Activated CD4-positive, alpha-beta memory T cell treated with anti-CD3 and anti-CD28 coated beads, Interleukin-2, amount 10 ng/mL, durations not matched to agents 7 days and 5 days (primary cell): ENCODE measurements at places on chromosomes 7 and 10. TPM values are rescaled to one million over a fixed set of nuclear protein-coding genes. Genes with fewer than 3 reads are reported as not detected.

- no peak for DNase-seq
Measured at GRCh38 chr10:16386855-16387254, 50.0 kb upstream of the PTER start.

GRCh38 chr10:70405037-70405824 lies 1.3 kb downstream of the EIF4EBP2 start:
- peak; percentile 63 for DNase-seq

DNA sequence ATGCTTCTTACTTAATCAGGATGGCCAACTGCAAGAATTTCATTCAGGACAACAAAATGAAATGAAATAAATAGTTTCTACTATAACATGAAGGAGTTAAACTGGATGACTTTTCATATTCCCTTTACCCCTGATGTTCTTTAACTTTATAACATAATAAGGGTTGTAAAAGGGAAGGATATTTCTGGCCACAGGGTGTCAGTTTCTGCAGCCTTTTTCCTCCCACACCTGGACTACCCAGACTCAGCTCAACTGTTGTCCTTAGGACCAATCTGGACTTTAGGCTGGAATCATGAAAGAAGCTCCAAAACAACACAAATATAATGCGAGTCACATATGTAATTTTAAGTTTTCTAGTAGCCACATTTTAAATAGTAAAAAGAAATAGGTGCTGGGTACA lies 43.4 kb downstream of the PRPS1L1 start:
- DNase-seq, result no peak

DNA sequence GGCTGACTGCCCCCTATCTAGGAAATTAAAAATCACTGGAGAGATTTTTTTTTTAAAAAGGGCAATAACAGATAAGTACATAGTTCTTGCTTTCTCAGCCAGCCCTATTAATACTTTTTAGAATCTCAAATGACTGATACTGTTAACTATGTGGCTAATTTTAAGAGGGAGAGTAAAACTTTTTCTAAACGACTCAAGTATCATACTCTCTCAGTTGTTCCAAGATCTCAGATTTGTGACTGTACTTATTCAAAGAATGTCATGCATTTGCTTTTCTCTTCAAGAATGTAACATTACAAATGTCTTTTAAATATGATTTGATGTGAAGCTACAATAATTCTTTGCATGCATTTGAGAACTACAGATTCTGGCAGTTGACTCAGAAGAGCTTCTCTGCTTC lies 55.4 kb upstream of the RAB11FIP2 start:
- DNase-seq, result no peak

DNA sequence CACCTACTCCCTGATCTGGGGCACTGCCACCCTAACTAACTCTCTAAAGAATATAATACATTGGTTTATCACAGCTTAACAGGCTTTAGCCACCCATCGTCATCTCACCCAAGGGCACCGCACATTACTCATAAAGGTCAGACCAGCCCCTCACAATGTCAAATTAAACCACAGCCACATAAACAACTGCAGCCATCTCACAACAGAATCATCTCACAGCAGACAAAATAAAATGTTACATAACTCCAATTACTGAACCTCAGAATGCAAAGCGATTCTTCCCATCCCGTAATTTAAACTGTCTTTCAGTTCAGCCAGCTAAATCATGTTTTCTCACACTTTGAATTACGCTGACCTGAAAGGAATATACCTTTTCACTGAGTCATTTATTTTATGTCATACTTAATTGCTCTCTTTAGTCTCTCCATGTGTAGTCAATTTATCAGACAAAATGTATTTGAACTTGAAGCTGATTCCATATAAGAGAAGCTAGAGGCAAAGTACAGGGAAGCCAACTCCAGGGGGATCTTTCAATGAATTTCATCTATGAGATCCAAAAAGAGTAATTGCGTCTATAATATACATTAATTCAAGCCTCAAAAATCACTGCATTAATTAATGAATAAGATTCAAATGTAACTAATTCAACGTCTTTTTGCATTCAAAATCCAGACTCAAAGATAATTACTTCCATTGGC lies 96.9 kb upstream of the NEBL start:
- DNase-seq, result no peak

DNA sequence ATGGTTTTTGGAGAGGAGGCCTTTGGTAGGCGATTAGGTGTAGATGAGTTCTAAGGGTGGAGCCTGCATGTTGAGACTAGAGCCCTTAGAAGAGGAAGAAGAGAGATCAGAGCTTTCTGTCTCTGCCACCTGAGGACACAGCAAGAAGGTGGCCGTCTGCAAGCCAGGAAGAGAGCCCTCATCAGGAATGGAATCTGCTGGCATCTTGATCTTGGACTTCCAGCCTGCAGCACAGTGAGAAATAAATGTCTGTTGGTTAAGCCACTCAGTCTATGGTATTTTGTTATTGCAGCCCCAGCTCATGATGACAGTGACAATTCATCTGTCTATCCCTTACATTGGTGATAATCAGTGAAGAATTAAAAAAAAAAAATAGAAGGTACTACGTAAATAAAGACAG lies 335.2 kb downstream of the PRPF18 start:
- DNase-seq, result no peak

GRCh38 chr7:23759671-23760391 lies 49.8 kb downstream of the STK31 start:
- no peak for DNase-seq

GRCh38 chr7:80428161-80429054 lies 83.5 kb downstream of the GNAT3 start:
- no peak for DNase-seq

GRCh38 chr7:130141884-130142653 lies 63.1 kb downstream of the TMEM209 start:
- peak; percentile 10 for DNase-seq

GRCh38 chr7:33157781-33158180 lies 28.4 kb downstream of the BBS9 start:
- DNase-seq, result no peak

- DNase-seq, result no peak
Measured at GRCh38 chr7:37363536-37364491, 84.8 kb downstream of the ELMO1 start.

GRCh38 chr10:131239450-131239849 lies 72.1 kb downstream of the TCERG1L start:
- no peak for DNase-seq

DNA sequence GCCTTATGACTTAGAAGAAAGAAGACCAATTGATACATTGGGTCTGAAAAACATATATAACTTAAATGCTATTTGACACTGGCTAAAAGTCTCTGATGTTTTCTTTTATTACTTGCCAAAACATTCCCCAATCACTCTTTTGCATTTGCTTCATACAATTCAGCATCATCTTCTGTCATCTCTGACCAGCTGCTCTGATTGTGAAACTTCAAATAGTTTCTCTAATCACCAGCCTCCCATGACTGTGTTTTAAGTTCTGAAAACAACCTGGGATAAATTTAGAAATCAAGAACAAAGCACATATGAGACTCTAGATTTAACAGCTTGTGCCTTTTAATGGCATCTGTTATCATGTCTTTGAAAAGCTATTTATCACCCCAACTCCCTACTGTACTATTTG lies 208.4 kb upstream of the KCND2 start:
- DNase-seq, result no peak

DNA sequence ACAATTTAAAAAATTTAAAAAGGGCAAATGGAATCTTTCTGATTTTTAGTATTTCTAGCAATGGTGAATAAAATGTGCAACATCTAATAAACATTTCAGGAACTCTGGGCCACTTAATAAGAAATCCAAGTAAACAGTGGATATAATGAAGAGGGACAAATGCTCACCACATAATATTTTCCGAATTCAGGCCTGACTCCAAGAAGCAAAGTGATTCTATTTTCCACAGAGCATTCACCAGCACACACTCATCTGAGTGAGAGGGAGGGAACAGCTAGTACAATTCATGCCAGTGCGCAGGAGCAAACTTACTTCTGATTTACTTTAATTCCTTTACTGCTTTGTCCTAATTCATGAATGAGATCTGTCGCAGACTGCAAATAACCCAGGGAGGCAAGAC lies 10.1 kb downstream of the NPVF start:
- no peak for DNase-seq

DNA sequence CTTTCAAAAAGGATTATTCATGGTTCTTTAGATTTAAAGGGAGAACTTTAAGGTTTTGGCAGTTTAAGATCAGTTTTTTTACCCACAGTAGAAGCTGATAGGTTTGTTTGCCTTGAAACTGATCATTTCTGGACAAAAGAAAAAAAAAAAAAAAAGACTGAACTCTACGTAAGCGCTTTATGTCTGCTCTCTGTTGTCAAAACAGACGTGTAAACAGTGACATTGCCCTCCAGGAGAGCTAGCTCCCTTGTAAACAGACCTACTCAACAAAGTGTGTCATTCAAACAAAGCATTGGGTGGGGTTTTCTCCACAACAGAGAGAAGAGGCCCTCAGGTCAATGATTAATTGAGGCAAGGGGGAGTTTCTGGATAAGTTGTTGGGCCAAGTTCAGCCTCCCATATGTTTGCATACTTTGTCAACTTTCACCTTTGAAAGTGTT lies 568.1 kb upstream of the LRRN3 start:
- DNase-seq, result no peak

GRCh38 chr10:101901340-101901739 lies 57.7 kb upstream of the KCNIP2 start:
- DNase-seq, result no peak

DNA sequence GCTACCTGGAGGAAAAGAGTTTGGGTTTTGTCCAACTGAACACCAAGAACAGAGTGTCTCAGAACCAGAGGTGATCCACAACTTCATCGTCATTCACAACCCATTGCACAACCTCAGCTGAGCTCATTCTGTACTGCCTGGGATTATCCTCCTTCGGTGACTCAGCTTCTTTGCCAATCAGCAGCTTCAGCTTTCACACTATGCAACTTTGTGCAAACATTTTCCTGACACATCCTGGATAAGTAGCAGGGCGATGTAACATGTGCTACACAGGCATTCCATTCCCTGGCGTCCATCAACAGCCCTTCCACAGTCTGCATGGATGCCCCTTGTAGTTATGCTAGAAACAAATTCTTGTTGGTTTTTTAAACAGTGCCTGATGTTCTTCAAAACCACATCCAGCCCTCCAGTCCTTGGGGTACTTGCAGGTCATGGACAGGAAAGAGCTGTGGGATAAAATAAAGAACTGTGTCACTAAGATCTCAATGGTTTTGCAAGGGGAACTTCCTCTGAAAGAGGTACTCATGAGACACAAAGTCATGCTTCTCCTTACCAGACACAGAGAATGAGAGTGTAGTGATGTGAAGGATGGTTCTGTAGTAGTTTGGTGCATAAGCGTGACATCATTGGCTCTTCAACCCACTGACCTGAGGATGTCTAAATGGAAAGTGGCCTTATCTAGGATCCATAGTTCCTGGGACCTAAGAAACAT lies 478.5 kb downstream of the KIF20B start:
- DNase-seq, result no peak

DNA sequence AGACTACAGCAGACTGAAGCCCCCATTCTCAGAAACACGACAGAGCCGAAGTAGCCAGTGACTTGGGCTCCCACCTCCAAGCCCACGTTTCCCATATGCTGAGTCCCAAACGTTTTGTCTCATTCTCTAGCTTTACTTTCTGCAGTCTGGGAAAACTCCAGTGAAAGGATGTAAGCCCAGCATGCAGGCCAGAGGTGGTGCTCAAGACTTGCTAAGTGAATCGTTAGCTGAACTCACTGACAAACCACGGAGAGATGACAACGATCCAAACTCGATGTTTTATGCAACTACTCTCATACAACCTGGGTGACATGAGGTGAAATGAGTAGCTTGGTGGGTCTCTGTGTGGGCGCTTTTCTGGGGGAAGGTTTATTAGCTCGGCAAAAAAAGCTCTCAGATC lies 731.8 kb downstream of the SUGCT start:
- DNase-seq, result no peak

DNA sequence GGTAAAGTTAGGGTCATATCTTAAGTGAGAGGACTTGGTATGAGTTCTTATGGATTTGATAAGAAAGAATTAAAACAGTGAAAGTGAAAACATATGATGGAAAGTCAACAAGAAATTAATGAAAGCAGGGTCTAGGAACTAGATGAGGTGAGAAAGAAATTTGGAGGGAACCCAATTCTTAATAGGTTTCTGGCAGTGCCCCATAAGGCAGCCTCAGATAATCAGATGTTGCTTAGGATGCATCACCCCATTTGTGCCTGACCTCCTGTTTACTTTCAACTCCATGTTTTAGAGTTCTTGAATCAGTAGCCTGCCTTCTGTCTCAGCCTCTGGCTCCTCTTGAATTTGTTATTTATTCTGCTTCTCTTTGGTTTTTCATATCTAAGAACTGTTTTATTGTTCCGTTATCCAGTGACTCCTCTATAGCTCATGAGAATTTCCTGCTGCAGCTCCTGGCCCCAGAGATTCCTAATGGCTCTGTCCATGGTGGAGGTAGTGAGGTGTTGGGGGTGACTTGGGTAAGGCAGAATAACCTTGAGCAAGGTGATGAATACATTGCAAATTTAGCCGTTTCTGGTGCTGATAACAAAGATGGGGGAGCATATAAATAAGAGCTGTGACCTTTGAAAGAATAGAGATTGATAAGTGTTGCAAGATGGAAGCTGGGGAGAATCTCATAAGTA lies 17.6 kb downstream of the ITGB8 start:
- no peak for DNase-seq

GRCh38 chr7:28328822-28329660 lies 83.3 kb upstream of the CREB5 start:
- no peak for DNase-seq

- no peak for DNase-seq
Measured at GRCh38 chr7:88072715-88073055, 138.6 kb downstream of the ADAM22 start.

CYP3A4 gene
- not detected for total RNA-seq

AGR2 gene
- total RNA-seq, result not detected

MGMT gene
- 16.7 TPM for total RNA-seq

PDE1C gene
- not detected for total RNA-seq

CYP2C9 gene
- not detected for total RNA-seq

UTF1 gene
- total RNA-seq, result not detected

CRPPA gene
- 0.30 TPM for total RNA-seq

OR13A1 gene
- total RNA-seq, result not detected

LUC7L2 gene
- total RNA-seq, result 106 TPM

ERVW-1 gene
- not detected for total RNA-seq

WIPF3 gene
- not detected for total RNA-seq

GIMAP5 gene
- 84.3 TPM for total RNA-seq

SLC26A5 gene
- not detected for total RNA-seq
